ENCODE measurements at places on chromosomes 5 and 9.

GRCh38 chr5:96703384-96703920, 41.3 kb downstream of the CAST start:
- DNase-seq = no peak

DNA sequence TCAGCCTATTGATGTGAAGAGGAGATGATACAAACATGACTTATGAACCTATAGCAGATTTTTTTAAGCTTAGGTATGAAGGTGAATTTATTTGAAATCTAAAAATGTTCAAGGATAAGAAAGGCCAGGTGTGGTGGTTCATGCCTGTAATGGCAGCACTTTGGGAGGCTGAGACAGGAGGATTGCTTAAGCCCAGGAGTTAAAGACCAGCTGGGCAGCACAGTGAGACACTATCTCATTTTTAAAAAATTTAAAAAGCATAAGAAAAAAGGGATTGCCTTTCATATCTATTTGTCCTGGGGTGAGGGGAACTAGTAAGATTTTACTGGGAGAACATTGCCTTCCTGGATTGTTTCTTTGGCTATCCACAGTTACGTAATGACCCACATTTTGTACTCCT, 40.8 kb upstream of the SRP19 start:
- no peak for DNase-seq

DNA sequence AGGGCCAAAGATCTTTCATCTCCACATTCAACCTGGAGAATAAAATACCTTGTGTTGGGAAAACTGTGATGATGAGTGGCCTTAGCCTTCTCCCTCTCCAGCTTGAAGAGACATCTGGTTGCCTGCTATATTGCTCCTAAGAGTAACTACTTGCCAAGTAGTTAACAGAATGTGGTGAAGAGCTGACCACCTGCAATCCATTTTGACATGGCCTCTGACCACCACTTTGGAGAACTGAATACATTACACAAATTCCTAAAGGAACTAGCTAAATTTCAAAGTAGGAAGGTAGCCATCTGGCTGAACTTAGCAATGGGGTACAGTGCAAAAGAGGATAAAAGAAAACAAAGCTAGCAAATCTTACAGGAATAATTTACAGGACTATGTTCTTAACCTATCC, 7.2 kb downstream of the TBCA start:
- no peak for DNase-seq

DNA sequence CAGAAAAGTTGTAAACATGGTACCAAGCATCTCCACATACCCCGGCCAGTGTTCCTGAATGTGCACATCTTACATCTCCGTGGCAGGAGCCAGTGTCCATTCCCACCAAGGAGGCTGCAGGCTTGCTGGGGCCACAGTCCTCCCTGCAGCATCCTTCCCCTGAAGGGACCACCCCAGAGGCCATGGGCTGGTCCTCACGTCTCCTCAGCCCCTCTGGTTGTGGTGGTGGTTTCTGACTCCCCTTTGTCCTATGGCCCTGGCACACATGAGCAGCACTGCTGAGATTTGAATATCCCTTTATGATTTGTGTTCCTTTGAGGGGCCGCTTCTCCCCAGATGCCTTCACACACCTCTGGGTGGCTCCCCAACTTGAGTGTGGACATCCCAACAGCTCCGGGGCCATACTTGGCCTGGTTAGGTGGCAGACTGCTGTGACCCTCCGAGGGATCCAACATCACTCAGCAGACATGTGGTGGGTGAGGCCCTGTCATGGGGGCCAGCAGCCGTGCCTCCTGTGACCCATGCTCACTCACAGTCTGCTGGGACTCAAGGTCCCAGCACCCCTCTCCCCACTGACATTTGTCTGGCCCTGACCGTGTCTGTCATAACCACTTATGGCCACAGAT, 14.3 kb downstream of the PHF2 start:
- no peak for DNase-seq

DNA sequence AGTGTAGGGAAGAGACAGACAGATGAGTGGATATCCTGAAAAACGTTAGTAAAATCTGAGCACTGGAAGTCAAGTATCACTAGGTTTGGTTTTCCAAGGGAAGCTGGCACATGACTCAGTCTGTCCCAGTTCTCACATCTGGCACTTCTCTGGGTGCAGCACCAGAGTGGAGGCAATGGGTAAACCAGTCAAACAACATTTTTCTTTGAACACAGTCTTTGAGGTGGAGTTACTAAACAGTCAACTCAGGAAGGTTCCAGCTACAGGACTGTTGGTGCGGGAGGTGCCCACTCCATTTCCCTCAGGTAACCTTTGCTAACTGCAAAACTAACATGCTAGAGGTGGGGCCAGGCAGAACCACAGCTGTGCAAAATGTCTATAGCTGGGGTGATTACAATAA, 301.4 kb upstream of the RFX3 start:
- no peak for DNase-seq

GRCh38 chr5:145245354-145245753, 589.8 kb downstream of the PRELID2 start:
- no peak for DNase-seq

GRCh38 chr5:87872986-87873385, 395.7 kb downstream of the TMEM161B start:
- no peak for DNase-seq

DNA sequence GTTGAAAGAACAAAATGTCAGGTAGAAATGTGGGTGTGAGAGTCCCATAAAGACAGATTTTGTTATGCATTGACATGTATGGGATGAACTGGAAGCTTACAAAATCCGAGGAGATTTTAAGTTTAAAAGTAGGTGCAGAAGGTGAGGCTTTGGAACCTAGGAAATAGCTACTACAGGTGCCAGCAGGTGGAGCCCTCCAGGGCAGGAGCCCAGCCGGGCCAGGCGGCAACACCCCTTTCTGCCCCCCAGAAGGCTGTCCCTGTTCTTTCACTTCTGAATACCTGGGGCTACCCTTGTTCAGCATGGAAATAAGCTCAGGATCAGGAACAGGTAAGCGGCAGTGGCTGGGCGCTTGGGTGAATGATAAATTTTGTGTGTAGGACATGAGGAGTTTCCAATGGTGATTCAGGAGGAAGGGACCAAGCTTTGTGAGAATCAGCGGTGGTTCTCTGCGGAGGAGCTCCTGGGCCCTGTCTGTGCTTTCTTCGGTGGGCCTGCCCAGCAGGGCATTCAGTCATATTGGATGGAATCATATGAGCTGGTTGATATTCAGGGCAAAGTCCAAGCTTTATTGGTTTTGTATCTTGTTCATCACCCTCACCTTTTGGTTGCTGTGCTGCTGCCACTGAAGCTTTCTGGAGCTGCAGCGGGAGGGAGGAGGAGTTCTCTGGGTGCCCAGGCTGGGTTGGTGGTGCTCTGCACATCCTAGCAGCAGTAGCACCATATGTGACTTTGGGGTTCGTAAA, 12.3 kb downstream of the PCBD2 start:
- DNase-seq = no peak
